NCI-H226 (cell line): ENCODE measurements at places on chromosomes 6 and 20.

DNA sequence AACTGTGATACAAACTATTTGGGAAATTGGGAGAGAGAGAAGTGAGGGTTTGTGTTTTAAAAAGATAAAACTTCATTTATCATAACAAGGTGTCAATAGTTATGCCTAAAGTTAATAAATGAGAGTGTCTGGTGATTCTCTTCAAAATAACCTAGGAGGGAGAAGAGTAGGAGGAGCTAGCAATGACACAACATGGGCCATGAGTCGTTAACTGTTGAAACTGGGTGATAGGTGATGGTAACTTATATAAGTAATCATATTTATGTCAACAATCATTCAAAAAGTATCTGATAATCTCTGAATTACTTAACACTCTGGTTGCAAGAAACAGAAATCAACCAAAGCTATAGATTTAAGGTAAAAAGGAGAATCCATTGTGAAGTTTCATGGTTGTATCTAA is 46.8 kb upstream of the INSM1 start:
- no peak for DNase-seq

DNA sequence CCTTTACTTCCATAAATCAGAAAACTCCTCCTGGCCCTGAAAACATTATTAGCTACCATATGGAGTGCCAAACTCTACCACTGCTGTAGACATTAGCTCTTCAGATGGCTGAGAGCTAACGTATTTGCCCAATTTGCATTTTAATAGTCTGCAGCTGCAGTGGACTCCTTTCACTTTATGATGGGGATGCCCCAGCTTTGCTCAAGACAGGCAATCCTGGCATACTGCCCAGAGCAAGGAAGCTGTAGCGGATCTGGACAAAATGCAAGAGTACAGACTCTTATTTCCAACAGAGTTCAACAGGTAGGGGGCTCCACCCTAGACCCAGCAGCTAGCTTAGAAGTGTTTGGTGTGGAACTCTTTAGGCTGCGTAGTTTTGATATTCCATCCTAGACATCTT is 246.7 kb downstream of the FOXC1 start:
- DNase-seq: no peak

DNA sequence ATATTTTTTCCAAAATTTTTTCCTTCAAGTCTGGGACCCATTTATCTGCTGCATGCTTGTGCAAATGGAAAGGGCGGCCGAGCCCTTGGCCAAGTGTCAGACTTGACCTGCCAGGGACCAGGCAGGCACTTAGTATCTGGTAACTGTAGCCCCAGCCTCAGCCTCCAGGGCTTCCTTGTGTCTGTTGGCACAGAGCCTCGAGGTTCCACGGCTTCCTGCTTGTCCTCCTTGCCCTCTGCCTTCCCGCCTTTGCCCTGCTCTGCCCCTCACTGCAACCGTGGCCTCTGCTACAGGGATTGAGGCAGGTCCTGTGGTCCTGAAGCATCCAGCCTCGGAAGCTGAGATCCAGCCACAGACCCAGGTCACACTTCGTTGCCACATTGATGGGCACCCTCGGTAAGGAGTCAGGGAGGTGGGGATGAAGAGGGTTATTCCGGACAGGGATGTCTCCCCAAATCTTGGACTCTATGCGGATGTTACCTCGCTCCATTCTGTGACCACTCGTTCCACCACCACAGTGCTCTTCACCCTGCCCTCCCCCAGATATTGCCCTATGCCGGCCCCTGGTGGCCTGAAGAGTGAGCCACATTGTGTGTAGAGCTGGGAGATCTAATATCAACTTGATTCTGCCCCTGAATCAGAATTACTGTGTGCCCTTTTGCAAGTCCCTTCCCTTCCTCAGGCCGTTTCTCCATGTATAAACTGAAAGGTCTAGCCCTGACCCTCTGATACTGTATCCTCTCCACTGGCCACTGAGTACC is 41.5 kb upstream of the SRF start:
- DNase-seq: peak; percentile 24

DNA sequence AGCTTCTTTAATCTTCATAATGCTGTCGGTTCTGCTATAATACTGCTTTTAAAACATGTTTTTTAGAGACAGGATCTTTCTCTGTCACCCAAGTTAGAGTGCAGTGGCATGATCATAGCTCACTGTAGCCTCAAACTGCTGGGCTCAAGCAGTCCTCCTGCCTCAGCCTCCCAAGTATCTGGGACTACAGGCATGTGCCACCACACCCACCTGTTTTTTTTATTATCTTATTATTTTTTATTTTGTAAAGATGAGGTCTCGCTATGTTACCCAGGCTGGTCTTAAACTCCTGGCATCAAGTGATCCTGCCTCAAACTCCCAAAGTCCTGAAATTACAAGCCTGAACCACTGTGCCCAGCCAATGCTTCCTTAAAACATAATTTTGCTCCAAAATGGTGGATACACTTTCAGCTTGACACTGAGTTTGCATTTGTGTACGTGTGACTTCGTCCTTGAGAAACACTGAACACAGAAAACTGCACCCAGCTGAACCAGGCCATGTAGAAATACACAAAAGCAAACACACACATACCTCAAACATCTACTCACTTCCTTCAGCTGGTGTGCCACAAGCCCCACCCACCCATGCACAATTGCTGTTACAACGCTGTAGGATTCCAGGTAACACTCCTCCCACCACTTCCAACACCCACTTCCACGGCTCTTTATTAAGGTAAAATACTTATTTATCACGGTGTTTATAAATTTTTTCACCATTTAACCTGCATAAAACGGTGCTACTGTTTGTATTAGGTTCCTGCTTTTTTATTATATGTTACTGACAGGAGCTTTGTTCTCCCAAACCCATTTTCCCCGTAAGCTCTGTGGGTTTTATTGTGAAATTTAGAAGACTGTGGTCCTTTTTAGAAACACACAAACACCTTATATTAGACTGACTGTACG is 109.1 kb downstream of the TSHZ2 start:
- no peak for DNase-seq

GRCh38 chr6:124963831-124964763 is 1.9 kb downstream of the RNF217 start:
- DNase-seq: no peak

GRCh38 chr6:138598562-138599173 is 99.4 kb upstream of the NHSL1 start:
- DNase-seq: no peak

DNA sequence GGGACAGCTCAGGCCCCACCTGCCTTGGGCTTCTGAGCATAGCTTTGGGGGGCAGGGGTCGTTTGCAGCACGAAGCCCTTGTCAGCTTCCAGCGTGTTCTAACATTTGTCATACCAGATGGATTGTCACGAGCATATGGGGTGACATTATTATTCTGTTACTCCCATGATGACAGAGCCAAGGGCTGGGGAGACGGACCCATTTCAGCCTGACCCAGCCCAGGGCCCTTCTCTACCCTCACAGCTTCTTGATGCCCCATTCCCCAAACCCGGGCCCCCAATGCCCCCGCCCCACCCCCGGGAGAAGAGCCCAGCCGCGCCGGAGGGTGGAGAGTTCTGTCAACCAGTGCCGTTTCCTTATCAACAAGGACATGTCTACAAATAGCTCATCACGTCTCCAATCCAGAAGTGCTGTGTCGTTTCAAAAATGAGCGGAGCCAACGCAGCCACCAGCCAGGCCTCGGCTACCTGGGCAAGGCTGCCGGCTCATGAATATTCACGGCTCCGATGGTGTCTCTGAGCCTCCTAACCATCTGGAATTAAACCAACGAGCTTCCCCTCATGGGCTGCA is 9.6 kb upstream of the CHRNA4 start:
- no peak for DNase-seq

- no peak for DNase-seq
Observed at GRCh38 chr6:72461144-72461543, 160.7 kb upstream of the KCNQ5 start.

DNA sequence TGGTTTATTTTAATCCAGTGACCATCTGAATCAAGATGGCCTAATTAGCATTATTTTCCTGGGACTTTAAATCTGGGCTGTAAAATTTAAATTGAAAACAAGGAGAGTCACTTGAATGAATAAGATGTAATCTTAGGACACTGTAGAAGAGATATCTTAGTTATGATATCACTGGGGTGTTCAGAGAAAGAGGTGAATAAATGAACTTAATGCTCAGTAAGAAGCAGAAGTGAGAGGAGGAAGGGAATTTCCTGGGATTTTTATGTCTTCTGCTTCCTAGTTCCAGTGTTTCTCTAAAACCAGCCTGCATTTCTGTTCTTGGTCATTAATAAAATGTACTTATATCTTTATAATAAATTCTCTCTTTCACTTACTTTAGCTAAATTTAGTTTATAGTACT is 136.8 kb upstream of the PTPRK start:
- DNase-seq: peak; percentile 11

DNA sequence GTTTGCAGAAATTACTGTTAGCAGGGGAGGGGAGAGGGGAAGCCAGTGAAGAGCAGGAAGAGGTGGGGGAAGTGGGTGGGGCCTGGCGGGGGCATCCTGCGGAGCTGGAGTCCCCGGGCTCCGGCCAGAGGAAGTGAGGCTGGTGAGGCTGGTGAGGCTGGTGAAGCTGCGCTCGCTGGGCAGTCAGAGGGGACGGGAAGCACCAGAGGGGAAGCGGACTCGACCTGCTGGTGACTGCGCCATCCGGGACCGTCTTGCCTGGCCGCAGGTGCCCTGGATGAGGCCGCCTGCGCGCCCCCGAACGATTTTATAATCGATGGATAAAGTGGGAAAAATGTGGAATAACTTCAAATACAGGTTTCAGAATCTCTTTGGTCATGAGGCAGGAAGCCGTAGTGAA is 635.3 kb upstream of the MARCKS start:
- no peak for DNase-seq

DNA sequence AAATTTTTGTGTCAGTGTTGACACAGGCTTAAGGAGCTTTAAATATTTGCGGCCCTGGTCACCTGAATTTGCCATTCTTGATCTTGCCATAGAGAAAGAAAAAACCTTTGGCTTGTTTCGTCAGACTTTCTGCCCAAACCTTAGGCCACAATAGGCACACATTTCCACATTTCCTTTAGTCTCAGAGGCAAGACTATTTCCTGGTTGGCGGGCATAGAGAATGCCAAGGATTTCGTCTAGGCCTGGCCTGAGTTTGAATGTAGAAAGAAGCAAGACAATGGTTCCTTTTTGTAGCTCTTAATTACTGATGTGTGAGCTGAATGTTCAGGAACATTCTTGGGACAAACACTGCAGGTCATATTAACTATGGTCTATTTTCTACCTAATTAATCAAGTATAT is 108.1 kb downstream of the TRMT11 start:
- no peak for DNase-seq

- no peak for DNase-seq
Observed at GRCh38 chr20:49497398-49497669, 14.9 kb upstream of the KCNB1 start.

- no peak for DNase-seq
Observed at GRCh38 chr20:19453862-19454261, 241.4 kb downstream of the SLC24A3 start.

- no peak for DNase-seq
Observed at GRCh38 chr6:43742285-43742684, 27.7 kb upstream of the VEGFA start.

- DNase-seq: peak; percentile 97
Observed at GRCh38 chr6:13044390-13044789, 283.9 kb downstream of the TBC1D7 start.

GRCh38 chr6:151209071-151209831 is 30.5 kb upstream of the AKAP12 start:
- DNase-seq: no peak

DNA sequence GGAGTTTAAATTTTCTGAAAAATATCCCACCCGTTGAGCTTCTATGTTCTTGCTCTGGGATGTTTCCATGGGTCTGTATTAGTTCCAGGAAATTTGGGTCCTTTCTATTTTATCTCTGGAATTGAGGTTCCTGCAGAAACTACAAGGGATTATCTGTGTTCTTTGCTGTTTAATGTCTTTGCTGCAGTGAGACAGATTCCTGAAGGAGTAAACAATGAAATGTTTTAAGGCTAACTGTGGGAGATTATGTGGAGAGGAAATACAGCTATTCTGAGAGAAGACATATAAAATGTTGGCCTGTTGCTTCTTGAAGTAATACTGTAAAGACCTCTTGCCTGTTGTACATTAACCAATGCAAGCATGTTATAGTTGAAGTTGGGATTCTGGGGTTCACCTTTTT is 43.5 kb downstream of the SAMD5 start:
- DNase-seq: no peak

DNA sequence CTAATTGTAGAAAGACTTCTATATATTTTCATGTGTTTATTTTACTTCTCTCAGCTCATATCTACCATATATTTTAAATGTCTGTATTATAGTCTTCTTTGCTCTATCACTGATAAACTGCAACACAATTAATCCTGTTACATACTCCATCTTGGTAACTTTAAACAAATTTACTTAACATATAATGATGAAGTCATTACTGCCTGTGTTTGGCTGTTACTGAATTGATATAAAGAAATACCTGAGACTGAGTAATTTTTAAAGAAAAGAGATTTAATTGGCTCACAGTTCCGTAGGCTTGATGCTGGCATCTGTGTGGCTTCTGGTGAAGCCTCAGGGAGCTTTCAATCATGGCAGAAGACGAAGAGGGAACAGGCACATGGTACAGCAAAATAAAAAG is 1480.4 kb downstream of the HACE1 start:
- DNase-seq: no peak

- no peak for DNase-seq
Observed at GRCh38 chr20:54680872-54681619, 205.7 kb downstream of the DOK5 start.

DNA sequence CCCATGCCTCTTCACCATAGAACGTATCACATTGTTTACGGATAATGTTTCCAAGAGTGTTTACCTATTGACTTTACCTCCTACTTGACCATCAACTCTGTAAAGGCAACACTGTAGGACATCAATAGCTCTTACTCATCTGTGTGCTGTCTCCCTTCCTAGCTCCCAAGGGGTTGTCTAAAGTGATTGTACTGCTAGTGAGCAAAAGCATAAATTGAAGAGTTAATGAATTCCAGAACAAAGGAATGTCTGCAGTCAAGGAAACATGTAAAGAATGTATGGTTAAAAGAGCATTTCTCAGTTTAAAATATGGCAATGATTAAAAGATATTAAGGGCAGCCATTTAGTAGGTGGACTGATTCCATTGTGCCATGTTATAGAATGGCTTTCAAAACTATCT is 985.4 kb downstream of the TBC1D32 start:
- no peak for DNase-seq

GRCh38 chr6:113306552-113307145 is 550.5 kb upstream of the MARCKS start:
- no peak for DNase-seq

DNA sequence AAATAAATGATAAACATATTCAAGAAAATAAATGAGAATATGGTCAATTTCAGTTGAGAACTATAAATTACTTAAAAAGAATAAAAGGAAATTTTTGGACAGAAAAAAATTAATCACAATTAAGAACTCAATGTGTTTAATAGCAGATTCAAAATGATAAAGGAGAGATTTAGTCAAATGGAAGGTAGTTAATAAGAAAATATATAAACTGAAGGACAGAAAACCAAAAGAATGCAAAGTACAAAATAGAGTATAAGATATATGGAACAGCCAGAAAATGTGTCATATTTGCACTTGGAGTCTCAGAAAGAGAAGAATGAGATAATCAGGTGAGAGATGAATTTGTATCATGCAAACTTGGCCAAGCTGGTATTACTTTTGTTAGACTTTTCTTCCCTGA is 201.8 kb upstream of the ARID1B start:
- DNase-seq: no peak

GRCh38 chr6:155253337-155253736 is 10.5 kb upstream of the CLDN20 start:
- DNase-seq: no peak

- DNase-seq: no peak
Observed at GRCh38 chr6:159093609-159094443, 49.0 kb upstream of the TAGAP start.

GRCh38 chr6:53741034-53741823 is 53.6 kb upstream of the LRRC1 start:
- peak; percentile 95 for DNase-seq

- DNase-seq: no peak
Observed at GRCh38 chr6:150072201-150072600, 3.3 kb upstream of the ULBP3 start.
